Spinal cord (tissue), 10 donors: ENCODE measurements at places on chromosomes 5 and 9.
A peak's percentile ranks its signal among the peaks of the same experiment; 100 is the strongest.

DNA sequence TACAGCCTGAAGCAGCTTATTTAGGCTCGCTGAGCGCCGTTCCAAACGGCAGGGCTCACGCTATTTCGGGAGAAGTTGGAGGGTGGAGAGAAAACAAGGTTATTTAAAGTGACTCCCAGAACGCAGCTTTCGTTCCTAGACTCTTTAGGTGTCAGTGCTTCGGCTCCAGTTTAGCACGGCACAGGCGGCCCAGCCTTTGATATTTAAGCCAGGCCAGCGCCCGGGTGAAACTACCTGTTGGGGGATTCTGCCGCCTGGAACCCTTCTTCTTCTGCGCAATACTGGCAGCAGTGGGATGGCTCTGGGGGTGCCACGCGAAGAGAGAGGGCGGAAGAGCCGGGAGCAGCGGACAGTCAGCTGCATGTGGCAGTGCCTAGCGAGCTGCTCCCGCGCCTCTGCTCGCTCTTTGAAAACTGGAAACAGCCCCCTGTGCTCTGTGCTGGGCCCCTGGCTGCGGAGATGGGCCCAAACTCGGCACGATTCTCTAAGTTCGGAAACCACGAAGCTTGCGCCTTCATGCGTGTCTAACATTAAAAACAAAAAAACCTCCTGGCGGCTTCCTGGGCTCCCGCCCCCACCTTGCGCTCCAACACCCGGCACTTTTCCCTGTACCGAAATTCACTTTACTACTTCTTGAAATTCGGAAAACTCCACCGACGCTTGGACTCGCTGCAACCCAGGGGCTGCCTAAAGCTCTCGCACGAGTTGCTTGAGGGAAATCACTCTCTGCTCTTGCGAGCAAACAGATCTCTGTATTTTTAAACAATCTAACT, 34.6 kb upstream of the NFIB start:
- no peaks in the 10 kb centered on the region for H3K36me3 ChIP-seq
- peaks cover 64% of the 10 kb centered on the region for H3K27me3 ChIP-seq
- peak; percentile 89 for DNase-seq
- peaks cover 76% of the 10 kb centered on the region for H3K4me1 ChIP-seq
- peak overlapping the region; percentile 59 for H3K4me3 ChIP-seq

DNA sequence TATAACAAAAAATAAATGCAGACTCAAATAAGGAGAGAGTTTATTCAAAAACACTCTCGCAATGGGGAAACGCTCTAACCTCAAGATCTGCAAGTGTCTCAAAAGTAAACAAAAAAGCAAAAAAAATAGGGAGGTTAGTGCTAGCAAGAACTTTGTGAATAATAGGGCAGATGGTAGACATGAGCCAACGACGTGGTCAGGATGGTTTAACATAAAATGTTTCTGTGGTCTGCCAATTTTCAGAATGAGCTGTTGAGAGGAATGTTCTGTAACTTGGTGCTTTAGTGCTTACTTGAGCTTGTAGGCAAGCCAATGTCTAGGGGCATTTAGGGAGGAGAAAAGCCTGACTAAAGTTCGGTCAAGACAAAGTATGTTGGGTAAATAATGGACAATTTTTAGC, 1813.9 kb upstream of the CDH6 start:
- H3K4me1 ChIP-seq = no peaks in the 10 kb centered on the region
- H3K4me3 ChIP-seq = no peak overlapping the region
- no peak overlapping the region for H3K27ac ChIP-seq
- no peaks in the 10 kb centered on the region for H3K36me3 ChIP-seq

DNA sequence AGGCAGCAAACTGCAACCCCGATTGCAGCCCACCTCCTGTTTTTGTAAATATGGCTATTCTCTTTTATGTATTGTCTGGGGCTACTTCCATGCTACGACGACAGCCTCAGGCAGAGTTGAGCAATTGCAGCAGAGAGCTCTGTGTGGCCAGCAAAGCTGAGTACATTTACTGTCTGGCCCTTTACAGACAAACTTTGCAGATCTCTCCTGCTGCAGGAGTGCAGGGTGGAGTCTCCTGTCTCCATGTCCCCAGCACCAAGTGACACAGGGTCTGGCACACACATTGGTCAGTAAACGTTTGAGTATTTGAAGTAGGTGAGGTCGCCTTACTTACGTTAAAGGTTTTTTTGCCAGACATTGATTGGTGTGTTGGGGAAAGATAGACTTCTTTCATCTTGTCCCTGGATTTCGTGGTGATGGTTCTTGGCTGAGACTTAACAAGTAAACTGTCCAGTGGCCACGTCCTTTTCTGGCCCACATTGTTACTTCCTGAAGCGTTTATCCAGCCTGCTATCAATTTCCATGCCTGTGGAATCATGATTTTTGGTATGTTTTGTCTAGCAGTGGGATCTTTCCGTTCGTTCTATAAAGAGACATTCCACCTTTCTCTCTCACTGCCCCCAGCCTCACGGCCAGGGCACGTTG, 27.2 kb downstream of the PRRC2B start:
- peak overlapping the region; percentile 25 for H3K27ac ChIP-seq
- peaks cover 12% of the 10 kb centered on the region for H3K36me3 ChIP-seq
- peaks cover 71% of the 10 kb centered on the region for H3K4me1 ChIP-seq
- DNase-seq = no peak
- H3K4me3 ChIP-seq = no peak overlapping the region
- H3K27me3 ChIP-seq = no peaks in the 10 kb centered on the region

DNA sequence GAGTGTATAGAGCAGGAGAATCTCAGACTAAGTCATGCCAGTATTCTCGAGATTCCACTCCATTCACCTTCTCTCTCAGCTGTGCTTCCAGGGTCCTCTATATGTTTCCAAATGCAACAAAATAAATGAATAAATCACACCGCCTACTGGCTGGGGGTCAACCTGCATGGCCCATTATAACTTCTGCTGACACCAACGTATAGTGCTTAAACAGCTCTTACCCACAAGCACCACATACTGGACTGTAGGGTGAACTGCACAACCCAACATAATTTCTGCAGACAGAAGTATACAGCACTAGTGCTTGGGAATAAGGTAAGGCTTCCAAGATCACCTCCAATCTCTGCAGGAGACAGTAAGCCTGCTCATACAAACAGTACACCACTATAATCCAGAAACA, 33.1 kb upstream of the HTR4 start:
- DNase-seq = no peak
- no peaks in the 10 kb centered on the region for H3K27me3 ChIP-seq
- H3K36me3 ChIP-seq = no peaks in the 10 kb centered on the region
- no peaks in the 10 kb centered on the region for H3K4me1 ChIP-seq
- no peak overlapping the region for H3K4me3 ChIP-seq

- H3K27ac ChIP-seq = no peak overlapping the region
- H3K27me3 ChIP-seq = no peaks in the 10 kb centered on the region
- H3K36me3 ChIP-seq = peaks cover 16% of the 10 kb centered on the region
- H3K4me1 ChIP-seq = no peaks in the 10 kb centered on the region
Measured at GRCh38 chr5:32275396-32275741, 37.4 kb downstream of the MTMR12 start.

GRCh38 chr9:123191680-123192079, 76.7 kb downstream of the STRBP start:
- no peak overlapping the region for H3K27ac ChIP-seq
- H3K4me3 ChIP-seq = no peak overlapping the region

DNA sequence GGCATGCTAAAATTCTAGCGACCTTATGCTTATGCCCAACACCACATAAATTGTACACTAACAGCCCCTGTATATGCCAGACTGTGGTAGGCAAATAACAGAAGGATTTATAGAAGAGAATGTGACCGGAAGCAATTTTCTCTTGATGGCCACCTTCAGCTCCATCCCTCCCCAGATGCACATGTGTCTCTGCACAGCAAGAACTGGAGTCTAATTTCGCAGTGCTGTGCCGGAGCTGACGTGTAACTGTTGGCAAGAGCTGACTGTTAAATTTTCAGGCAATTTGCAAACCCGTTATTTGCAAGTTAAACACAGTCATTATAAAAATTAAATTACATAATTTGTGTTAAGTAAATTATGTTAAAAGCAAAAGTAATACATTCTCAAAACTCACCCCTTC, 48.4 kb downstream of the PCA3 start:
- DNase-seq = no peak
- H3K36me3 ChIP-seq = no peaks in the 10 kb centered on the region
- no peak overlapping the region for H3K27ac ChIP-seq
- H3K4me1 ChIP-seq = no peaks in the 10 kb centered on the region

- H3K4me1 ChIP-seq = no peaks in the 10 kb centered on the region
- DNase-seq = no peak
- H3K27ac ChIP-seq = no peak overlapping the region
- no peaks in the 10 kb centered on the region for H3K27me3 ChIP-seq
- no peaks in the 10 kb centered on the region for H3K36me3 ChIP-seq
- H3K4me3 ChIP-seq = no peak overlapping the region
Measured at GRCh38 chr9:3386753-3387152, 139.0 kb downstream of the RFX3 start.

GRCh38 chr9:127390563-127390962, 6.4 kb upstream of the SLC2A8 start:
- no peaks in the 10 kb centered on the region for H3K27me3 ChIP-seq
- no peak overlapping the region for H3K27ac ChIP-seq
- H3K36me3 ChIP-seq = peaks cover 30% of the 10 kb centered on the region
- no peak for DNase-seq

- H3K4me3 ChIP-seq = no peak overlapping the region
- no peaks in the 10 kb centered on the region for H3K4me1 ChIP-seq
- DNase-seq = no peak
- H3K27me3 ChIP-seq = no peaks in the 10 kb centered on the region
- H3K27ac ChIP-seq = no peak overlapping the region
- no peaks in the 10 kb centered on the region for H3K36me3 ChIP-seq
Measured at GRCh38 chr5:130893006-130893405, 272.1 kb downstream of the HINT1 start.

DNA sequence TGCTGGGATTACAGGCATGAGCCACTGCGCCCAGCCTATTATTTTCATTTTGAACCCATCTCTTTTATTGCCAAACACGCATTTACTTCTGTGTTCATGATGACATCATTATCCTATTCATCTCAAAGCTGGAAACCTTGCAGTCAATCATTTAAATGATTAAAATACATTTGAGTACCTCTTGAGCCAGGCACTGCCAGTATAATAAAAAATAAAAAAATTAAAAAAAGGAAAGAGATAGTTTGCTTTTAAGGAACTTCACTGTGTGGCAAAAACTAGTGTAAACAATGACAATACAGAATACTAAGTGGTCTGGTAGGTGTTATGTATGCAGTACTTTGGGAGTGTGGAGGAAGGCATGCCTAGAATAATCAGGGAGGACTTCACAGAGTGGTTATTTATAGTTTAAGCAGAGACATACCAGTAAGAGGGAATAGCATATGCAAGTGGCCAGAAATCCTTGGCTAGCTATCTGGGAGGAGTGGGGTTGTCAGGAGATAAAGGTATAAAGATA, 8.6 kb downstream of the NSD1 start:
- H3K4me1 ChIP-seq = peaks cover 9% of the 10 kb centered on the region
- H3K4me3 ChIP-seq = no peak overlapping the region
- peaks cover 55% of the 10 kb centered on the region for H3K36me3 ChIP-seq
- no peaks in the 10 kb centered on the region for H3K27me3 ChIP-seq

DNA sequence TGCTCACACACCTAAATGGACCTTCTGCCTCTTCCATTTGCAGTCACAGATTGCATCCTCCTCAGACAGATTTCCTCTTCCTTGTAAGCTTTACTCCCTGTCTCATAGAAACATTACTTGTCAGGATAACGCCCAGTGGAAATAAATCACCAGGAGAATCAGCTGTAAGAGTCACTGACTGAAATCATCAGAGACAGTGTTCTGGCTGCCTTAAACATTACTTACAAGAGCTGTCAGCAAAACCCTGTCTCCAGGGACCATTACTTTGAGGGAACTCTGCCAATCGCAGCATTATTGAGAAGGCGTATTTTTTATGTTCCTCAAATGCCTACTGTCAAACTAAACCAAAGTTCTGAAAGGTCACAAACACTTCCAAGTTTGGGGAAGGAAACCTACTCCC, 5.9 kb downstream of the DPYSL3 start:
- H3K4me1 ChIP-seq = peaks cover 3% of the 10 kb centered on the region
- DNase-seq = no peak
- H3K4me3 ChIP-seq = no peak overlapping the region
- peak overlapping the region; percentile 29 for H3K27ac ChIP-seq
- H3K27me3 ChIP-seq = no peaks in the 10 kb centered on the region

DNA sequence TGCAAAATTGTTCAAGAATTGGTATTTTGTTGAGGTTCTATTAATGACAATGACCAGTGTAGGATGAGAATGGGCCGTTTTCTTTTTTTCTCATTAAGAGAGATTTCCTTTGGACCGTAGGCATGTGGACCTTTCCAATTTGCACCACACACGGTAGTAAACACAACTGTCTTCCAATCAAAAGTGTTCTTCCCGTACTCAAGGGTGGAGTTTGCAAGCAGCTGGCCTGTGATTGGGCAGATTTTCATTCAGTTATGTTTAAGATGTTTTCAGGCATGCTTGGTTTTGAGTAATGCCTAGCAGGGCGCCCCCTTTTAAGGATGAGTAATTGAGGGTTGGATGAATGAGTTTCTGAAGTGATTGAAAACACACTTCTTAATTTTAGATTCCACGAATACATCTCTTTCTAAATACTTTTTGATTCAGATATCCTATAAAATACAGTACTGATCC, 2.5 kb downstream of the KDM3B start:
- H3K4me1 ChIP-seq = no peaks in the 10 kb centered on the region
- H3K4me3 ChIP-seq = no peak overlapping the region
- no peaks in the 10 kb centered on the region for H3K36me3 ChIP-seq

GRCh38 chr5:154783774-154784460, 28.7 kb downstream of the LARP1 start:
- peaks cover 31% of the 10 kb centered on the region for H3K4me1 ChIP-seq
- no peaks in the 10 kb centered on the region for H3K27me3 ChIP-seq
- H3K27ac ChIP-seq = no peak overlapping the region
- no peak overlapping the region for H3K4me3 ChIP-seq

DNA sequence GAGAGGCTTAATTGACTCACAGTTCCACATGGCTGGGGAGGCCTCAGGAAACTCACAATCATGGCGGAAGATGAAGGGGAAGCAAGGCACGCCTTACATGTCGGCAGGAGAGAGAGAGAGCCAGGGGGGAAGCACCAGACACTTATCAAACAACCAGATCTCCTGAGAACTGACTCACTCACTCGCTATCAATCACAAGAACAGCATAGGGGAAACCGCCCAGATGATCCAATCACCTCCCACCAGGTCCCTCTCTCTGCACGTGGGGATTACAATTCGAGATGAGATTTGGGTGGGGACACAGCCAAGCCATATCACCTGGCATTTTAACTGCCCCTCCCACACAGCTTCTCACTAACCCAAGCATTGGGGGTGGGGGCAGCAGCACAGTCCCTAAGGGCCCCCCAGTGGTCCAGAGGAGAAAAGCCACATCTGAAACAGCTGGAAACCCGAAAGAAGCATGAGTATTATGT, 76.1 kb upstream of the ASS1 start:
- peak; percentile 14 for DNase-seq
- H3K27me3 ChIP-seq = no peaks in the 10 kb centered on the region
- no peak overlapping the region for H3K4me3 ChIP-seq

- no peaks in the 10 kb centered on the region for H3K36me3 ChIP-seq
- H3K27ac ChIP-seq = no peak overlapping the region
- H3K4me3 ChIP-seq = no peak overlapping the region
- no peak for DNase-seq
- no peaks in the 10 kb centered on the region for H3K27me3 ChIP-seq
Measured at GRCh38 chr5:42751044-42751443, 5.6 kb upstream of the CCDC152 start.

- H3K27ac ChIP-seq = peak overlapping the region; percentile 84
- peaks cover 16% of the 10 kb centered on the region for H3K36me3 ChIP-seq
- H3K4me3 ChIP-seq = peak overlapping the region; percentile 38
- no peak for DNase-seq
Measured at GRCh38 chr9:121298689-121299466, 30.9 kb downstream of the GSN start.
